Activated CD4-positive, alpha-beta T cell treated with anti-CD3 and anti-CD28 coated beads for 1 hour (primary cell): ENCODE measurements at places on chromosomes 13 and 19.

DNA sequence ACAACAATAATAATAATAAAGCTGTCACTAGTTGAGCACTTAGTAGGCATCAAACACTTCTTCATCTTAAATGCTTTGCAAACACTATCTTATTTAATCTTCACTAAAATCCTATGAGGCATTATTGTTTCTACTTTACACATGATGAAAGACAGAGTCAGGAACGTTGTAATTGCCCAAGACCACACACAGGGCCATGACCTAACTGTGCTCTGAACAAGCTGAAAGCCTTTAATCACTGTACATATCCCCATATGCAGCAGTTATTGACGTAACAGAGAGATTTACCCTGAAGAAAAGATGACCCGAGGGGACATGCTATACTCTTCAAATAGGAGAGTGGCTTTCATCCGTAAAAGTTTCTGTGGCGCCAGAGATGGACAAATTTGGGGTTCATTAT, 53.0 kb downstream of the SACS start:
- DNase-seq = no peak

DNA sequence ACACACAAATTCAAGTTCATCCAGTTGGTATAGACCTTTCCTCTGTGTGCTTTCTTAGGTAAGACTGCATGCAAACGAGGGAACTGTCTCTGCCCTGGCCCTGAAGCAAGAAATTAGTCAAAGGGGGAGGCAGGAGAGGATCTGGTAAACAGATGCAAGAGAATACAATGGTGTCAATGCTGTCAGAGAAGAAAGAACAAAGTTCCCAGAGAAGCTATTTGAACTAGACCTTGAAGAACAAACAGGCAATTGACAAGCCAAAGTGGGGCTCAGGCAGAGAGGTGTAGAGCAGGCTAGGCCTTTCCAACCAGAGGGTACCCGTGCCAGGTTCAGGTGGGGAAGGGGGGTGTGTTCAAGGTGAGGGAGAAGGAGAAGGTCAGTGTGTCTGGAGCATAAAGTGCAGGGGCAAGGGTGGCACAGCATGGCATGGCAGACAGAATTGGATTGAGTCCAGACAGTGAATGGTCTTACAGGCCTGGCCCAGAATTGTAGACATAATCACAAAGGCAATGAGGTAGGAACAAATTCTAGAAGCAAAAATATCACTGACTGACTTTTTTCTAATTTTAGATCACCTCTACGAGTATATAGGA, 95.0 kb upstream of the STARD13 start:
- DNase-seq = no peak

DNA sequence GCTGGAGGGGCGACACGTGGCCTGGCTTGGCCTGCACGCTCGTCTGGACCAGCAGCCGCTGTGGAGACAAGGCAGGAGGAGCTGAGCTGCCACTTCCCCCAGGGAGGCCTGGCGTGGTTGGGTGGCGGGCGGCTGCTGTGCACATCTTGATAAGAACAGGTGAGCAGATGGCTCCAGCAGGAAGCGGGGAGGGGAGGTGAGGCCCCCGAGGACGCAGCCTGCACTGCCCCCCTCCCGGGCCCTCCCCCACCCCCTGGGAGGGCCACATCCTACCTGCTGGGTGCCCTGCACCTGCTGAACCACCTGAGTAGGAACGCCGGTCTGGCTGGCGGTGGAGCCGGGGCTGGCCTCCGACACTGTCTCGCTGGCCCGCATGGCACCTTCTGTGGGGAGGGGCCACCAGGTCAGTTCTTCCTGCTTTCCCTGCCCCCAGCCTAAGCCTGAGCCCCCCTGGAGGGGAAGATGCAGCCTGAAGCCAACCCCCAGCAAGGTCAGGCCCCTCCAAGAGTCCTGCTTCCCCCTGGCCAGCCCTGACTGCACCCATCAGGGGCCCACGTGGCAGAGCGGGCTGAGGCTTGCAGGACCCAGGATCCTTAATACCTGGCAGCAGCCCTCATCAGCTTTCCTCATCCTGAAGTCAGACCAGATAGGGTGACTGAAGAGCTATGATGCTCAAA, 22.8 kb downstream of the RFX1 start:
- no peak for DNase-seq

- no peak for DNase-seq
Observed at GRCh38 chr13:41426047-41426446, 31.3 kb upstream of the RGCC start.

DNA sequence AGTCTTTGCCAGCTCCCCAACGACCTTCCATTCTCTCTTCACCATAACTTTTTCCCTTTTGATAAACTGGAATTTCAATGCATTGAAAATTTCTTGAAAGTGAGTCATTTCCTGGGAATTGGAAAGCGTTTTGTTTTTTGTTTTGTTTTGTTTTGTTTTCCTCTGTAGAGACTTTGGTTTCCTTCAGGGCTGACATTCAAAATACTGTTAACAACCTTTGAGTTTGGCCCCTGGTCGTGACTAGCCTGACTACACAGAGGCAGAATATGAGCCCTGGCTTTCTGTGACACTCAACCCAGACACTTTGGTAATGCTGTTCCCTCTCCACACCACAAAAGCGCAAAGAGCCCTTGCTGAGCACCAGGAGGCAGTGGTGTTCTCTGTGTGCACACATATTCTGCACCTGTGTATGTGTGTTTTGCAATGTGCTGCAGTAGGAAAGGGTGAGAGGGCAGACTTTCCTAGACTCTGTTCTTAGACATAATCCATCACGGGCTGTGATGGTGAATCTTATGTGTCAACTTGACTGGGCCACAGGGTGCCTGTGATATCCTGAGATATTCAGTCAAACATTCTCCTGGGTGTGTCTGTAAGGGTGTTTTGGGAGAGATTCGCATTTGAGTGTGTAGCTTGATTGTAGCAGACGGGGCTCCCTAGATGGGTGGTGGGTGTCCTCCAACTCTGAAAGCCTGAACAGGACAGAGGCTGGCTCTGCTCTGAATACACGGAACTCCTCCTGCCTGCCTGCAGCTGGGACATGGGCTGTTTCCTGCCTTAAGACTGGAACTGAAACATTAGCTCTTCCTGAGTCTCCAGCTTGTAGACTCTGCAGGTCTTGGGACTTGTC, 29.5 kb upstream of the ANKRD10 start:
- no peak for DNase-seq

GRCh38 chr19:3652422-3652821, 25.8 kb upstream of the CACTIN start:
- DNase-seq = no peak
